ENCODE measurements at places on chromosomes 16 and 17. TPM values are rescaled to one million over a fixed set of nuclear protein-coding genes. Genes with fewer than 3 reads are reported as not detected.

- DNase-seq: no peak
Measured at GRCh38 chr16:88831838-88832237, 20.1 kb upstream of the APRT start.

- DNase-seq: peak; percentile 76
Measured at GRCh38 chr17:76867578-76868175, 527 bp upstream of the MGAT5B start.

- DNase-seq: no peak
Measured at GRCh38 chr17:6943406-6943805, 52.4 kb upstream of the ALOX12 start.

DNA sequence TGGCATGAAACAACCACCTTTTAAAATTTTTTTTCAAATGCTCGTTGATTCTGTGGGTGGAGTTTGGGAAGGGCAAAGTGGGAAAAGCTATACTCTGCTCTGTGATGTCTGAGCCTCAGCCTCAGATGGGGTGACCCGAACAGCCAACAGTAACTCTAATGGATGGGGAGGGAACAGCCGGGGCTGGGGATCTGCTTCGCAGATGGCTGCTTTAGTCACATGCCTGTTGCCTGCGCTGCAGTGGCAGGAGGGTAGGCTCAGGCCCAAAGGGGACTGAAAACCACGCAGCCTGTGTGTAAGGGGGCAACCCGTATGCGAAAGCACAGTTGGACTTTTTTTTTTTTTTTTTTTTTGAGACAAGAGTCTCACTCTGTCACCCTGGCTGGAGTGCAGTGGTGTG lies 14.9 kb upstream of the MAPK3 start:
- DNase-seq: no peak

DNA sequence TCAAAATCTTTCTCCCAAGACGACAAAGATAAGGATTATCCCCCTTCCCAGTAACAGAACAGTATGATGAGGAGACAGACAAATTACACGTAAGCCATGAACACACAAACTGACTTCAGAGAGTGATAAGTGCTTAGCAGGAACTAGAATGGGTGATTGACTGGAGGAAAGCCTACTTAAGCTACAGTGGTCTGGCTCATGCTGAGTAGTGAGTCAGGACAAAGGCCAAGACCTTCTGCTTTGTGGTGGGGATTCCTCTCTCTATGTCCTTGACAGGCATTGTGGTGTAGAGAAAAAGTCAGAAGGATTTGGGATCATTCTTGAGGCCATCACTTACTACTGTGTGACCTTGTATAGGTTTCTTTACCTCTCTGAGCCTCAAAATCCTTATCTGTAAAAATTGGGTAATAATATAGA lies 381.9 kb upstream of the CCL2 start:
- no peak for DNase-seq

CDK5R1 gene
- polyA plus RNA-seq: 4.0 TPM

RNU2-1 gene
- polyA plus RNA-seq: 9.2 TPM

TPSAB1 gene
- not detected for polyA plus RNA-seq

AGRP gene
- polyA plus RNA-seq: not detected

ZNF287 gene
- polyA plus RNA-seq: 10.1 TPM

MAF gene
- 0.92 TPM for polyA plus RNA-seq
